GM10248 (cell line): ENCODE measurements at places on chromosomes 7 and 10.

DNA sequence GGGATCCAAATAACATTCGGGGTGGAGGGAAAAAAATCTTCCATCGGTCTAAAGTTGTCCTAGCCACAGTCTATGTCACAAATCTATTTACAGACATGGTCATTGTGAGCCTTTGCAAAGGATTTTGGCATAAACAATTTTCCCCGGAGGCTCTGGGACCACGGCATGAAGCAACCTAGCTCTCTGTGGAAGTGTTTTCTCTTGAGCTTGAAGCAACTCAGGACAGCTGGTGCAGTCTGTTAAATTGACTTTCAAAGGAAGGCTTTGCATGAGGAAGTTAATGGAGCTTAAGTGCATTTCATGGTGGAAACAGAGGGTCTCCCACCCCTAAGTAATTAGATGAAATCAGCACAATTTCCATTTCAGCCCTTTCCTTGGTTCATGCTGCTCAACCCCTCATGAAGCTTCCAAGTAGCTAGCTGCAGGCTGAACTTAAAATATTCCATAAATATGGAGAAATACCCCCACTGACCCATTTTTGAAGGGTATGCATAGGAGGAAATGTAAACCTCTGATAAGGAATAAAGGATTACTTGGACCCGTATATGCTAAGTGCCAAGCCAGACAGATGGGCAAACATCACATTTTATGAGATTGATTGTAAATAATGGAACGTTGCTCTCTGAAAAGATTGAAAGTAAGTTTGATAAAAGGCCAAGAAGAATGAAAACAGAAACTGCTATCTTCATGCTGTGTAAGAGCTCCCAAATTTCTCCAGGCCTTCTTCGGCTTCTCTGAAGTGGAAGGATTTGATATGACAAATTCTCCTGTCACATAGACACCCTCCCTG, 39.9 kb downstream of the CCDC3 start:
- DNase-seq = no peak

GRCh38 chr10:19862811-19863515, 46.7 kb downstream of the PLXDC2 start:
- no peak for DNase-seq

DNA sequence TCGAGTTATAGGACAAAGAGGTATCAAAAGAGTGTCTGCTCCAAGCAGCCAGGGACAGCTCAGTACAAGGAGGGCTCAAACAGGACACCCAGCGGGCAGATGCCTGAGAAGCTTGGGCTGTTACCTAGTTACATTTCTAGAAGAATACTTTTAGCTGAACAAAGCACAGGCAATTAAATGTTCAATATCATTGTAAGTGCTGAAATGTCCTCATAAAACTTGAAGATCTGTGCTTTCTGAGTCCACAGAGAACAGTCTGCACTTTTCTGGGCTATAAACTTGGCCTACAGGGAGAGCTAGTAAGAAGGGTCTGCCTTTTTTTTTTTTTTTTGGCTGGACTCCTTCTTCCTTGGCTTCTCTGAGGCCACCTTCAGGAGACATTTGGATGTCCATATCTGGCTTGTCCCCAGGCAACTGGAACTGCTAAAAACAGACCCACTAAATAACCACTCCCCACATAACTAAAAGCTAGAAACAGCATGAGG, 123.2 kb downstream of the SLC16A9 start:
- no peak for DNase-seq

DNA sequence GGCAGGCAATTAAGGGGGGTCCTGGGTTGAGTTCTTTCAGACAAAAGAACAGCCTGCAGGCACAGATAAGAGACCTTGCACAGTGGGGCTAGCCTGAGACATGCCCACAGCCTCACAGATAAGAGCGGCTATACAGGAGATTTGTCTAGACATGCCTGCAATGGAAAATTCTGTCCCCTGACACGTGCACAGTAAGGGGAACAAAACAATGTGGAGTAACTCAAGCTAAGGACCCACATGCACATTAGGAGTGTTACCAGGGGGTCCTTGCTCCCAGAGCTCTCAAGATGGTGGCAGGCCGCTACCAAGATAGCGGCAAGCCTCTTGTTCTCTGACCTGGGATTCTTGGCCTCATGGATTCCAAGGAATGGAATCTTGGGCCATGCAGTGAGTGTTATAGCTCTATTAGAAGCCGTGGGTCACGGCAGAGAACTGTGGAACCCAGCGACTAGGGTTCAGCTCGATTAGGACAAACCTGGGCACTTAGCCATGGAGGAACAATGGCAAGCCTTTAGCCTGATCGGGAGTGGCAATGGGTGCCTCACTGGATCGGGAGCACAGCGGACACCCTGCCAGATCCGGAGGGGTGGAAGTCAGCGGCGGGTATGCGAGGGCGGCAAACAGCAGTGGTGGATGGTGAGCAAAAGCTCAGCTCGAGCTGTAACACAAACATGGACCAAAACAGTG, 196.9 kb downstream of the CCSER2 start:
- DNase-seq = no peak

DNA sequence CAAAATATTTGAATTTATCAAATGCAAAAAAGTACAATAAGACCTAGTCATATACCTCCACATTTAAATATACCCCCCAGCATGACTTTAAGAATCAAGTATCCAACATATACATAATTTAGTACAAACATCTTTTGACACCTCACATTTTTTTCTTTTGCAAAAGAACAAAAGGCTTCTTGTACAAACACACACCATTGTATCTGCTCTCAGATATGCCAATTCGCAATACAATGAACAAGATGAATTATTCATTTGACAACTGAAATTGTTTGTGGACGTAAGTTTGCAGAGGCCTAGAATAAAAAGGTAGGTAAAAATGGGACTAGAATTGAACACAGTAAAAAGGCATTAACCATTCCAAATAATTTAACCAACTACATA, 154.4 kb downstream of the CACNA2D1 start:
- DNase-seq = no peak
